Activated naive CD4-positive, alpha-beta T cell (primary cell): ENCODE measurements at places on chromosomes 1 and 21.

- no peak for DNase-seq
Observed at GRCh38 chr1:207949571-207950195, 38.8 kb upstream of the CD34 start.

DNA sequence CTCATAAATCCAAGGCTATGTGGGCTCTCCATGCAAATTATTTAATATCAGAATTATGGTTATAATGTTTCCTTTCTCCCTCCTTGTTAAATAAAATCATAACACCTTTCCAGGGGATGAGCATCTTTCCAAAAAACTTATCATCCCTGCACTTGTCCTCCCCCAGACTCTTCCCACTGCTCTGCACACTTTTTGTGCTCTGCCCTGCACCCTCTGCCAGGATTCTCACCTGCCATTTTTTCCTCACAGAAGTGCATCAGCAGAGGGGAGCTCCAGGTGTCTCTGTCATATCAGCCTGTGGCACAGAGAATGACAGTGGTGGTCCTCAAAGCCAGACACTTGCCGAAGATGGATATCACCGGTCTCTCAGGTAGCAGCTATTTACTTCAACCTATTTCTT, 20.9 kb downstream of the SYT11 start:
- no peak for DNase-seq

DNA sequence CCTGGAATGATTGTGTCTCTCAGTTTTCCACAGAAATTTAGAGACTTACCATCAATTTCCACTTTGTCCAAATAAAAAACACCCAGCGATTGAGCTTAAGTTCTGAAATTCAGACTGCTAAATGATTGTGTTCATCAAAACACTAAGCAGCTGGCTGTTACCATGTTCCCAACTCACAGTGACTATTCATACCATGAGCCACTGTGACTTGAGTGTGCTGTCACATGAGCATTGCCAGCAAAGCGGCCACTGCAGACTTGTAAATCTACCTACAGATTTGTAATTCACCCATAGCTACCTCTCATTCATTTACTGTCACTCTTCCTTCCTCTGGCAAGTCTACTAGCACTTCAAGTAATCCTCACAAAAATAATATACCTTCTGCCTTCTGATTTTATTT, 17.2 kb upstream of the PRKAB2 start:
- DNase-seq = no peak

DNA sequence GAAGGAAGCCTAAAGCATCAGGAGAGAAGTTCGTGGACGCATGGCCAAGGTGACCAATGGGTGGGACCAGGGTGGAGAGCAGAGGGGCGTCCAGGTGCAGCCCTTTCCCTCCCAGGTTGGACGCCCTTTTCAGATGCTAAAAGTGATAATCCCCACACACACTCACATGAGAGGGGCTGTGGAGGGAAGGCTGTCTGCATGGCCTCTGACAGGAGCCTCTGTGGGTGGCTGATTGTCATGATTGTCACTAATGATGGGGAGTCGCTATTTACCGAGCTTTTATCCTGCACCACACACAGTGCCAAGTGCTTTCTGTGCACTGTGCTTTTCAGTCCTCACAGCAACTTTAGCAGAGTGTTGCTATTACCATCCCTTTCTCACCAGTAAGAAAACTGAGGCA, 27.1 kb upstream of the C1QA start:
- DNase-seq = no peak

DNA sequence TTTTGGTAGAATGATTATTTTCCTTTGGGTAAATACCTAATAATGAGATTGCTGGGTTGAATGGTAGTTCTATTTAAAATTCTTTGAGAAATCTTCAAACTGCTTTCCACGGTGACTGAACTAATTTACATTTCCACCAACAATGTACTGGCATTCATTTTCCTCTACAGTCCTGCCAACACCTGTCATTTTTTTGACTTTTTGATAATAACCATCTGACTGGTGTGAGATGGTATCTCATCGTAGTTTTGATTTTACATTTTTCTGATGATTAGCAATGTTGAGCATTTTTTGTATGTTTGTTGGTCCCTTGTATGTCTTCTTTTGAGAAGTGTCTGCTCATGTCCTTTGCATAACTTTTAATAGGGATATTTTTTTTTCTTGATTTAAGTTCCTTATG, 23.5 kb downstream of the KCNK2 start:
- DNase-seq = no peak

DNA sequence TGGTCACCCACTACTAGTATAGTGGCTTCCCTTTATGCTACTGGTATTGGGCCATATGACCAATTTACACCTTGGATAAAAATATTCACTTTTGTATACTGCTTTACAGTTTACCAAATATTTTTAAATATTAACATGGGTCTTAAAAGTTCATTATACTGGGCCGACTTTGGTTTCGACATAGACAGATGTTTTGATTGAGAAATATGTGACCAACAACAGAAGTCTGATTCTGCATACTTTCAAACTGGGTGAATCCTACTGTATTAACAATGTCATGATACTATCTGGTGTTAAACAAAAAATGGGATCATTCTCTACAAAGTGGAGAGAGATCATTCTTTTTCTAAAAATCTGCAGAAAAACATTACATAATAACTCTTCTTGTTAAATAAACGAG, 134.8 kb downstream of the AKT3 start:
- no peak for DNase-seq

DNA sequence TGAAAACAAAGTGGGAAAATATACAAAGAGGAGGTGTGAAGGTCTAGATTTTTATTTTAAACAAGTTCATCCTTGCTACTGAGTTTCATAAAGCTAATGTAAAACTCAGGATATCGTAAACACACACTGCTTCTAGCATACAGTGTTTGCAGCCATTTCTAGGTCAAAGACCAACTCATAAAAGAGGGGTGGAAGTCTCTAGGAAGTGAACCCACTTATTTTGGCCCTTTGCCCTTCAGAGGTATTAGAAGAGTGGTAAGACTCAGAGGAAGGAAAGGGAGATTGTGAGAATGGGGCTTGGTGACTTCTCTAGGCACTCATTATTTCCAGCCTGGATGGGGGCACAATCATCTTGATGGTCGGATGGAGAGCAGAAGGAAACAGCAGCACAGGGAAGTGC, 91.2 kb downstream of the TNFSF18 start:
- DNase-seq = no peak

- no peak for DNase-seq
Observed at GRCh38 chr1:202688401-202688800, 21.9 kb downstream of the SYT2 start.

DNA sequence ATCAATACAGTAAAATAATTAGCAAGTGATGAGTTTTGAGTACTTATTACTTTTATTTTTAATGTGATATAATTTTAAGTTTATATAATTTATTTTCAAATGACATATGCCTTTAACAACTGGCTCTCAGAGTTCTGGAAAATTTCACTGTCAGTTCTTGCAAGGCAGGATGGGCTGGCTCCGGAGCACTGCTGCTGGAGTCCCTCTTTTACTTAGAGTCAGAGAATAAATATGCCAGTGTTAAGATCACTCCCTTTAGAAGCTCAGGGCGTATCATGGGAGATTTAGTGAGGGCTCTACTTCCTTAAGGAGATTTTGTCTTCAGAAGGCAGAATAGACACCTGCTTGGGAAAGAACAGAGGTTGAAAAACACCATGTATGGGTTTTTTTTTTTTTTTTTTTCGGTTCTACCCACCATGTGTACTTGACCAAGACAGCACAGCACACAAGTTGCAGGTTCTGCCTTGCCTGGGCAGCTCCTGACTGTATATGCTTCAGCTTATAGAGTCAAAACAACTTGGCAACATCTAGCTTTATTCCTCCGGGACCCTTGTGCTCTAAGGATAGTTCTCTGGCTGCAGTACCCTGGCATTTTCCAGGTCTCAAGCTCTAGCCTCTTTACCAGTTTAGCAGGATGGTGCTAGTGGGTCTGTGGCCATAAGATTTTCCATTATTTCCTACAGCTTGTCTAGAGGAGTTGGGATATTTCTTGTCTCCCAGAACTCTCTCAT, 29.7 kb upstream of the FMOD start:
- no peak for DNase-seq
